ENCODE measurements at places on chromosomes 1 and 21. TPM values are rescaled to one million over a fixed set of nuclear protein-coding genes. Genes with fewer than 3 reads are reported as not detected.

UBL4B gene
- total RNA-seq: not detected

TOMM20 gene
- total RNA-seq: 74.5 TPM

OR2T29 gene
- total RNA-seq: not detected

HES3 gene
- not detected for total RNA-seq

FAM151A gene
- total RNA-seq: 0.53 TPM

KCNA3 gene
- total RNA-seq: 0.87 TPM

EVI5 gene
- total RNA-seq: 29.1 TPM

ACTN2 gene
- 3,193 TPM for total RNA-seq

OR6K3 gene
- not detected for total RNA-seq

NTRK1 gene
- total RNA-seq: 1.6 TPM

EXTL1 gene
- 3.8 TPM for total RNA-seq

TNFRSF25 gene
- 5.2 TPM for total RNA-seq

GNG4 gene
- total RNA-seq: 0.06 TPM

KRTAP21-2 gene
- total RNA-seq: not detected

CAPN9 gene
- total RNA-seq: 0.12 TPM

CFAP126 gene
- total RNA-seq: not detected

S100A1 gene
- 2,291 TPM for total RNA-seq

SPRR5 gene
- total RNA-seq: not detected

AGO4 gene
- 18.8 TPM for total RNA-seq

AK5 gene
- not detected for total RNA-seq

GJC2 gene
- total RNA-seq: 0.40 TPM

C1orf216 gene
- 12.0 TPM for total RNA-seq

PANK4 gene
- total RNA-seq: 37.3 TPM

PGBD5 gene
- 6.3 TPM for total RNA-seq

ILDR2 gene
- total RNA-seq: 3.2 TPM

BRINP3 gene
- total RNA-seq: not detected

Data from heart left ventricle (tissue), 16 donors.